HuH-7 (cell line): ENCODE measurements at places on chromosomes 12 and 14.

GRCh38 chr12:12919666-12920435 is 28.5 kb downstream of the GPRC5A start:
- no peak for DNase-seq

GRCh38 chr14:95183532-95184412 is 26.4 kb upstream of the DICER1 start:
- no peak for DNase-seq

- no peak for DNase-seq
Observed at GRCh38 chr14:22926316-22926715, 2.9 kb downstream of the PRMT5 start.

- DNase-seq, result no peak
Observed at GRCh38 chr14:94021001-94021400, 5.1 kb upstream of the OTUB2 start.

GRCh38 chr12:47904713-47905709 is at the start of gene VDR:
Gene VDR (minus strand): TSS chr12:47904994. CDS start chr12:47879113, 25,881 bp downstream.
- peak; percentile 83 for DNase-seq

DNA sequence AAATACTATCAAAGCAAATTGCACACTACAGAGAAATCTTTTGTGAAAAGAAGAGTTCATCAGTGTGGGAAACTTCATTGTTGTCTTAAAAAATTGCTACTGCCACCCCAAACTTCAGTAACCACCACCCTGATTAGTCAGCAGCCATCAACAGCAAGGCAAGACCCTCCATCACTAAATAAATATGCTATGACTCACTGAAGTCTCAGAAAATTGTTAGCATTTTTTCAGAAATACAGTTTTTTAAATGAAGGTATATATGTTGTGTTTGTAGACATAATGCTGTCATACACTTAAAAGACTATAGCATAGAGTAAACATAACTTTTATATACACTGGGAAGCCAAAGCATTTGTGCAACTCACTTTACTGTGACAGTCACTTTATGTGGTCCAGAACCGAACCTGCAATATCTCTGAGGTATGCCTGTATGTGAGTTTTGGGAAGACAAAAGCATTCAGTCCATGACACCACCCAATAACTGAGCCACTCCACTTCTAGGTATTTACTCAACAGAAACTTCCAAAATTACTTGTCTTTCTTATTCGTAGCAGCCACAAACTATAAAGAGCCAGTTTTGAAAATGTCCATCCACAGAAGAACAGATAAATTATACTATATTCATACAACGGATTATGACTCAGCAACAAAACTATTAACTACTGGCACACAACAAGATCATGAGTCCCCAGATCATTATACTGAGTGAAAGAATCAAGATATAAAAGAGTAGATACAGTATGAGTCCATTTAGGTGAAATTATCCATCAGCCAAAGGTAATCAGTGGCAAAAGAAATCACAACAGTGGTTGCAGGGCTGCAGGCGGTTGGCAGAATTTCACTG is 649.6 kb downstream of the BCL11B start:
- DNase-seq, result no peak

DNA sequence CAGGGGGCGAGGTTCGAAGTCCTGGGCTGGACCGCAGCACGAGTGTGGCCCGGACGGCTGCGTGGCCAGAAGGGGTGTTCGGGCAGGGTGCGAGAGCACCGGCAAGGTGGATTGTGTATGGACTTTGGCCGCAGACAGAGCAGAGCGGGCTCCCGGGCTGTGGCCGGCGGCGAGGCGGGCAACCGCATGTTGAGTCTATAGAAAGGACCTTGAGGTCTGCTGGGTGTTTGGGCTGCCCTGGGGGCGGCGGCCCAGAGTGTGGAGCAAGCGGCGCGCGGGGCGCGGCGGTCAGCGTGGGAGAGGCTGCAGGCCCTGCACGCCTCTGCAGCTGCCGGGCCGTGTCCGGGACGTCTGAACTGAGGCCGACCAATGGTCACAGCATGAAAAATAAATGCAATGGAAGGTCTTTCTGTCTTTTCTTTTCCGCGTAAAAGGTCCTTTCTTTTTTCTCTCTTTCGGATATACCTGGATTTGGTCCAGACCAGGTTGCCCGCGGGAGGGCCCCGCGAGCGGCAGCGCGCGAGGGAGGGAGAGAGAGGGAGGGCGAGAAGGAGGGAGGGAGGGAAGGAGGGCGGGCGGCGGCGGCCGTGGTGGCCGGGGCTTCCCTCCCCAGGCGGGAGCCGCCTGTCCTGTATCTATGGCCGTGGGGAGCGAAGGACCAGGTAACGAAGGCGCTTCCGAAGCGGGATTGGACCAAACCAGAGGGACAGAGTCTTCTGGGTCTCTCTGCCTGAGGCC is 5.5 kb upstream of the HOXC9 start:
- DNase-seq, result no peak

GRCh38 chr14:102293781-102294180 is 11.2 kb downstream of the MOK start:
- no peak for DNase-seq

DNA sequence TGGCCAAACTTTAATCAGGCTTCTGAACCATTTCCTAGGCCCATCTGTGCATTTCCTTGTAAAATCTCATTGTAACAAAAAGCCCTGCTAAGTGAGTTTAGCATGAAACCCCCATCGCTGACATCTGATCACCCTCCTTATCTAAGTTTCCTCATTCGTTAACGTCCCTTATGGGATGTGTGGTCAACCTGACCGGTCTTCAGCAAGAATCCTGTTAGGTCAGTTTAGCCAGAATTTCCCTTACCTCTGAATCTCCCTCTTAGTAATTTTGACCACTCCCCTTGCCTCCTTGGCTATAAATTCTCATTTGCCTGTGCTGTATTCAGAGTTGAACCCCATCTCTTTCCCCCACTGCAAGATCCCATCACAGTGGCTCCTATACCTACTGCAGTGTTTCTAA is 239.3 kb downstream of the RMST start:
- no peak for DNase-seq

- DNase-seq, result no peak
Observed at GRCh38 chr12:1608713-1609119, 14.3 kb upstream of the FBXL14 start.

DNA sequence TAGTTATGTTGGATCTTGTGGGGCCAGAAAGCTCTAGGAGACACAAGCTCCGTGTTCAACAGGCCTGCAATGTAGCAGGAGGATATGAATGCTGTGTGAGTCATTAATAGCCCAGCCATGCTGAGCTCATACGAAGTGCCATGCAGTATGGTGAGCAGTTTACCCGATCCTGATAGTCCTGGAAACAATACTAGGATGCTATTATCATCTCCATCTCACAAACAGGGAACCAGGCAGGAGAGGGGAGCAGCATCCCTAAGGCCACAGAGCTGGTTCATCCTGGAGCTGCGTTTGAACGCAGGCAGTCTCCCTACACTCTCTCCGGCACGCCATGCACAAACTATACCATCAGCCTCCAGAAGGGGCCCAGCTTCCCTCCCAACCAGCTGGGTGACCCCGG is 20.5 kb downstream of the TTC7B start:
- DNase-seq, result no peak

- no peak for DNase-seq
Observed at GRCh38 chr12:23534196-23534595, 415.3 kb downstream of the SOX5 start.

DNA sequence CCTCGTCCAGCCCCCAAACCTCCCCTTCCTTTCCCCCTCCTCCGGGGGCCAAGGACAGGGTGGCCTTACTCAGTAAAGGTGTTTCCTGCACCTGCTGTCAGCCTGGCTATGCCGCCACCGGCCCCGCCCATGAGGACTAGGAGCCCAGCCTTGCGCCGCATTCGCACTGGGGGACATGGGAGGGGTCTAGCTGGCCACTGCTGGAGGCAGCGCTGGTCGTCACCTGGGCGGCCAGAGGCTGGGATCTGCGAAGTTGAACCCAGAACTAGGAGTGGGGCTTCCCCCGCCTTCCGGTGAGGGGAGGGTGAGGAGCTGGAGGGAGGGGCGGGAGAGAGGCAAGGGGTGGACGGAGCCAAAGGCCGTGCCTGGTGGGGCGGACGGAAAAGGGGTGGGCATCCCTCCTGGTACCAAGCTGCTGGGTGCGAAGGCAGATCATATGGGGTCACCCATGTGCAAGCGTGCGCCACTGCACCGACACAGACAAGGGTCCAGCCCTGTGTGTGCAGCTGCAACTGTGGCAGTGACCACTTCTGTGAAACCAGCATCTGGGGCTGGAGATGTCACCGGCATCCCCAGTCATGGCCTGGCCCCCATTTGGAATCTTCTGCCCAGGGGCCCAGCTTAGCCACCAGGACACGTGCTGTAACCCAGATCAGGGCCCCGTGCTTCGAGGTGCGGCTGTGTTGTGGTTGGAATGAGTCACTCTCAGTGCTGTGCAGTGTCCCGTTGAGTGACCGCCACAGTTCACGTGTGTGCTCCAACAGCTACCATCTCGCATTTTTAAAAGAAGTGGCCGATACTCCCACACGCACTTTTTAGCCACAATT is 8.5 kb downstream of the AMN start:
- DNase-seq, result no peak

GRCh38 chr14:52365071-52365470 is 51.0 kb downstream of the PTGER2 start:
- DNase-seq, result no peak

- DNase-seq, result no peak
Observed at GRCh38 chr14:77131871-77132486, 9.6 kb downstream of the ZDHHC22 start.

DNA sequence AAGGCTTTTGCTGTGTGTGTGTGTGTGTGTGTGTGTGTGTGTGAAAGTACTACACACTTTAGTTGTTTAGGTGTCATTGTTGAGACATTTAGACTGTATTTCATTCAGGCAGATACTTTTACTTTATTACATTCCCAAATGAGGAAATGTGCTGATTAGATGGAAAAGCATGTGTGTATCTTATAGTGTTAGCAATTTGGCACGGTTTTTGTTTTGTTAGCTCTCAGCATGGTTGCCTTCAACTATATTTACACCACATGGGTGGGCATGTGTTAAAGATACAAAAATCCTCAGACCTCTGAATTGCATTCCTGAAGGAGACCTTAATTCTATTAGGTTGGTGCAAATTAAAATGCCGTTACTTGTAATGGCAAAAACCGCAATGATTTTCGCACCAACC is 879.5 kb downstream of the DIO2 start:
- DNase-seq, result no peak

GRCh38 chr12:84599539-84599938 is 313.1 kb downstream of the SLC6A15 start:
- no peak for DNase-seq

DNA sequence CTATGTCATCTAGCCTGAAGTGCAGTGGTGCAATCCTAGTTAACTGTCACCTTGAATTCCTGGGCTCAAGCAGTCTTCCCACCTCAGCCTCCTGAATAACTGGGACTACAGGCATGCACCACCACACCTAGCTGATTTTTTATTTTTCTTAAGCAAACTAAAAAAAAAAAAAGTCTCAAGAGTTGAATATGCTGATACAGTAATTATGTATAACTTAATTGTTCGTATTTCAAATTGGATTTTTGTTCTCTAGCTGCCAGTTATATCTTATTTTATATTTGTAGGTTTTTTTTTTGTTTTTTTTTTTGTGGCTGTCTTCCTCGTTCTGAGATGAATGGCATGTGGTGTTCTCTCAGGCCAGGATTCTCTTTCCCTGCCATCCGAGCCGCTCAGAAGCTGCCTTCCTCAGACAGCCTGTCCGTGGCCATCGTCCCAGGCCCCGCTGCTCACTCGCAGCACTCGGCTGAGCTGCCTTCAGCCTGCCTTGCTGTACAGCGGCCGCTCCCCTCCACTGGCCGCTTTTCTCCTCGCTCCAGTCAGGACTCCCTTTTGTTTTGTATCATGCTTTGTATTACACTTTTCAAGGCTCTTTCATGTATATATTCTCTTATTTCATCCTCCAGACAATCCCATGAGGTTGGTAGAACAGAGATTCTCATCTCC is 53.3 kb downstream of the WDR20 start:
- DNase-seq, result no peak

GRCh38 chr12:108597559-108598471 is at the start of gene TMEM119:
Gene TMEM119 (minus strand): TSS chr12:108598084. CDS start chr12:108592383, 5,701 bp downstream.
- no peak for DNase-seq

DNA sequence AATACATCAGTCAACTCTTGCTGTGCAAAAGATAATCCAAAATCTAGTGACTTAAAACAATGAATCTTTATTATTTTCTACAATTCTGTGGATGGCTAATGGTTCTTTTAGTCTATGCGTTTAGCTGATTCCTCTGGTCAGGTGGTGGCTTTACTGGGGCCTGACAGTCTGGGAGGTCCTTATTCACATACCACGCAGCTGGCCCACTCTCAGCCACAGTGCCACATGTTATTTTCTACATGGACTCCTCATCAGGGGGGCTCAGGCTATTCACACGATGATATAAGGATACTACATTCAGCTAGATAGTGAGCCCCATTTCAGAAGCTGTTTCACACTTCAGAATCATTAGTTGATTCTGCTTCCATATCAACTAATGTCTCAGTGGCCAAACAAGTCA is 287.5 kb upstream of the MGAT4C start:
- DNase-seq, result no peak

DNA sequence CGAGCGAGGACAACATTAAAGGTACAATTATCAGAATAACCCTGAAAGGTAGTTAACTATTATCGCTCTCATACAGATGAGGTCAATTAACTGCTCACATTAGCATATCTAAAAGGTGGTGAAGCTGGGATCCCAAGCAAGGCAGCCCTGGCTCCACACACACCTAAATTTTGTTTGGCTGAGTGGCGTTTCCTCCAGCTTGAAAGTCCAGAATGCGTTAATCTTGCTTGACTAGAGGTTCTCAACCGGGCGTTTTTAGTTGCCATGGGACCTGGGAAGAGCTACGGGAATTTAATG is 531 bp downstream of the DLGAP5 start:
- DNase-seq, result no peak

GRCh38 chr12:7005311-7005710 is 13.0 kb downstream of the LPCAT3 start:
- DNase-seq, result no peak

GRCh38 chr12:39365364-39366001 is 77.4 kb downstream of the KIF21A start:
- no peak for DNase-seq

DNA sequence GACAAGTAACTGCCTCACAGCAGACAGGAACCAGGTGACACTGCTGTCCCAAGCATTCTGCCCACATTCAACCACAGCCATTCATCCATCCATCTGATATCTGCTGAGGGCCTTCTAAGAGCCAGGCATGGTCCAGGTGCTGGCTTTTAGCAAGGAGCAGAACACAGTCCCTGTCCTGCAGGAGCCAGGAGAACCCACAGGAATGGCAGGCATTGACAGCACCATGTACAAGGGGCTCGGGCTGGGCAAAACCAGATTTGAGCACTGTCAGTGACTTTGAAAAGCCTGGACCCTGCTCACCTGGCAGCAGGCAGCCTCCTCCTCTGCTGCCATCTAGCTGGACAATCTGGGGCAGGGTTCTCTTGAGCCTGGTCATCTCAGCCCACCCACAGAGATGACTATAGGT is 137.0 kb downstream of the ZFP36L1 start:
- DNase-seq, result peak; percentile 31

GRCh38 chr12:52506858-52507715 is 13.1 kb downstream of the KRT5 start:
- peak; percentile 46 for DNase-seq

GRCh38 chr12:89880690-89881350 is 172.2 kb upstream of the ATP2B1 start:
- no peak for DNase-seq
